ENCODE measurements at places on chromosomes 1 and 21. TPM values are rescaled to one million over a fixed set of nuclear protein-coding genes. Genes with fewer than 3 reads are reported as not detected.

GPR52 gene
- 0.76 TPM for total RNA-seq

CATSPERE gene
- total RNA-seq, result 0.06 TPM

RGS7 gene
- total RNA-seq, result not detected

HOOK1 gene
- 0.20 TPM for total RNA-seq

SLC6A17 gene
- not detected for total RNA-seq

SLAMF7 gene
- total RNA-seq, result not detected

ZDHHC18 gene
- 31.6 TPM for total RNA-seq

HSD3B2 gene
- not detected for total RNA-seq

TNFAIP8L2 gene
- not detected for total RNA-seq

CFHR1 gene
- 0.10 TPM for total RNA-seq

DNA sequence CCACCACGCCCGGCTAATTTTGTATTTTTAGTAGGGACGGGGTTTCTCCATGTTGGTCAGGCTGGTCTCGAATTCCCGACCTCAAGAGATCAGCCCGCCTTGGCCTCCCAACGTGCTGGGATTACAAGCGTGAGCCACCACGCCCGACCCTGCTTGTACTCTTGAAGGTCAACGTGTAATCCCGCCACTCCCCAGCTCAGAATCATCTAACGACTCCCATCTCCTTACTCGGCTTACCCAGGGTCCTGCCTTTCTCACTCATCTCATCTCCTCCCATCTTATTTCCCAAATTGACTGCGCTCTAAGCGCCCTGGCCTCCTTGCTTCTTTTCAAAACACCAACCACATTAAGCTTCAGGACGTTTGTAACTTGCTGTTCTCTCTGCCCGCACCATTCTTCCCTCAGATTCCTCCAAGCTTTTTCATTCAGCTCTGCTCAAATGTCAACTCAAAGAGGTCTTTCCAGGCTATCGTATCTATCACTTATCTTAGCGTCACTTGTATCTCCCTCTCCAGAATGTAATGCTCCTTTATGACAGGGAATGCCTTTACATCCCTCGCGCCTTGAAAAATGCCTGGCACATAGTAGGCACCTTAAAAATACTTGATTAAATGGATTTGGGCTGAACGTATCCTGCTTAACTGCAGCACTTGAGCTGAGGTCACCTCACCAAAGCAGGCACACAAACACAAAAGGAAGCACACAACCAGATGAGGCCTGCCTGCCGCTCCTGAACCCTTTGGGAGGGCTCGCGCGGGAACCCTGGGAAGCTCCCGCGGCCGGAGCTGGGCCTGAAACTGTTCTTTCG is 1.4 kb upstream of the USP1 start:
- no peaks in the 10 kb centered on the region for H3K27me3 ChIP-seq
- no peak for DNase-seq
- peak overlapping the region; percentile 89 for H3K4me3 ChIP-seq
- peaks cover 9% of the 10 kb centered on the region for H3K4me1 ChIP-seq
- H3K27ac ChIP-seq, result peak overlapping the region; percentile 100
- H3K36me3 ChIP-seq, result peaks cover 21% of the 10 kb centered on the region

DNA sequence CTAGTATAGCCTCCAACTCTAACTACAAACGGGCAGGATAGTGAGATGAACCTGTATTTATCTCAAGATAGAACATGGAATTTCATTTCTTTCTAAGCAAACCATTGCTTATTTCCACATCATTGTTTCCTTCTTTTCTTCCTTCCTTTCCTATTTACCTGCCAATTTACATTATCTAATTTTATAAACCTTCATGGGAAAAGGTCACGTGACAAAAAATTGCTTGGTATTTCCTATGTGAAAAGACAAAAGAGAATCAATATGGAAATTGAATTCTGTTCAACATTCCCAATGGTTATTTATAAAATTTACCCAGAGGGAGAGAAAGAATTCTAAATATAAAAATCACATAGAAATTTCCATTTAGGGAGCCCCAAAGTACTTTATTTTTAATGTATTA is 22.4 kb upstream of the RBM15 start:
- no peaks in the 10 kb centered on the region for H3K4me1 ChIP-seq
- H3K4me3 ChIP-seq, result no peak overlapping the region
- no peak for DNase-seq
- H3K27ac ChIP-seq, result no peak overlapping the region

GRCh38 chr1:196193896-196194559 is 414.2 kb downstream of the KCNT2 start:
- no peaks in the 10 kb centered on the region for H3K36me3 ChIP-seq
- H3K4me1 ChIP-seq, result no peaks in the 10 kb centered on the region
- DNase-seq, result no peak
- no peak overlapping the region for H3K27ac ChIP-seq

GRCh38 chr1:78044796-78045562 is 787 bp upstream of the GIPC2 start:
- H3K36me3 ChIP-seq, result no peaks in the 10 kb centered on the region
- H3K4me3 ChIP-seq, result no peak overlapping the region

- H3K27me3 ChIP-seq, result no peaks in the 10 kb centered on the region
- no peaks in the 10 kb centered on the region for H3K4me1 ChIP-seq
- DNase-seq, result no peak
- no peak overlapping the region for H3K4me3 ChIP-seq
- H3K36me3 ChIP-seq, result no peaks in the 10 kb centered on the region
- H3K27ac ChIP-seq, result no peak overlapping the region
These were observed 121.3 kb downstream of the SEC16B start for GRCh38 chr1:177848577-177848976.

GRCh38 chr21:15616864-15617574 is 112.8 kb upstream of the USP25 start:
- H3K4me1 ChIP-seq, result peaks cover 10% of the 10 kb centered on the region
- no peaks in the 10 kb centered on the region for H3K27me3 ChIP-seq
- DNase-seq, result peak; percentile 35
- no peak overlapping the region for H3K27ac ChIP-seq
- no peak overlapping the region for H3K4me3 ChIP-seq
- no peaks in the 10 kb centered on the region for H3K36me3 ChIP-seq

DNA sequence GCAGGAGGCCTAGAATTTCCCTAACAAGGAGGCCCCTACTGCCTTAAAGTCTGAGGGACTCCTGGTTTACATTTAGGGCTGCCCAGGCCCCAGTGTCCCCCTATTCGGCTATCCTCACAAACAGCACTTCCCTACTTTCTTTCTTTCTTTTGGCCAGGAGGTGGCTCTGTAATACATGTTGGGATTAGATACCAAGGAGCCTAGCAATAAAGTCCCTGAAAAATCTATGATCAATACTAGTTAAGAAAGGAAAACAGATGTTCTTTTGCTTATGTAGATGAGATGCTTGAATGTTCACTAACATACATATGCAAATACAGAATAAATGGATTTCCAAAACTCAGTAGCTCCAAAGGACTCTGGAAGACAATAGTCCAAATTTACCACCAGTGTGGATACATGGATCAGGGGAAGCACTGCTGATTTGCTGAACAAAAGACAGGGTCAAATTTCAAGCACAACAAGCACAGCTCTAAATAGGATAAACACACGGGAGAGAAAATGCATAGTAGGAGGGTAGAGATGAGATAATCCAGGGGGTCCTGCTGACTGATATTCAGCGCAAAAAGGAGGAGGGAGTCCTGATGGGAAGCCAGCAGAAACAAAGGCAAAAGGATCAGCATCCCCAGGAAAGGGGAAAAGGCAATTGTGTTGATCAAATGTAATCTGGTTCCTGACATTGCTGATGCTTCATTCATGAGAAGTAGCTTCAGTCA is 240.0 kb downstream of the NUF2 start:
- no peaks in the 10 kb centered on the region for H3K27me3 ChIP-seq
- peaks cover 15% of the 10 kb centered on the region for H3K4me1 ChIP-seq
- peak; percentile 34 for DNase-seq
- no peaks in the 10 kb centered on the region for H3K36me3 ChIP-seq
- H3K4me3 ChIP-seq, result no peak overlapping the region

DNA sequence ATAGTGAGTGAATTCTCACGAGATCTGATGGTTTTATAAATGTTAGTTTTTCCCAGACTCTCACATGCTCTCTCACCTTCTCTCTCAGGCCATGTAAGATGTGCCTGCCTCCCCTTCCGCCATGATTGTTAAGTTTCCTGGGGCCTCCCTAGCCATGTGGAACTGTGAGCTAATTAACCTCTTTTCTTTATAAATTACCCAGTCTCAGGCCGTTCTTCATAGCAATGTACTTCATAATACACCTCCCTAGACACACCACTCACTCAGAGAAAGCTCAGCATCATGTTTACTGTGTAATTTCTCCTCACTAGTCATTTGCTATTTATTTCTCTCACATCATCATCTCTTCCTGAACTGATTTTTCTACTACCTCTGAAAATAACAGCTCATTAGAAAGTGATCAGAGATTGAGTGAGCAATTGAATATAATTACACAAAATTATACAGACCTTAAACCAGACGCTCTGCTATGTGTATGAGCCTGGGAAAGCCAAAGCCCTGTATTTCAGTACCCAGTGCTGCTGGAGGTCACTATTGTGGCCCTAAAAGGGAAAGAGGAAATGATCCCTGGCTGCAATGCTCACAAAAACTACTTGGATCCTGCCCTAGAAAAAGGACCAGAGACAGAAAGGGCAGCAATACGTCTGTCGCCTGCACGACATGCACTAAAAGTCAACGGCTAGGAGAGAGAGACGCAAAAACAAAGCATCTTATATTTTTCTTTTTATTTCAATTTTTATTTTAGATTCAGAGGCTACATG is 284.5 kb downstream of the DSCAM start:
- no peaks in the 10 kb centered on the region for H3K27me3 ChIP-seq
- DNase-seq, result no peak
- H3K36me3 ChIP-seq, result no peaks in the 10 kb centered on the region
- no peak overlapping the region for H3K27ac ChIP-seq
- no peaks in the 10 kb centered on the region for H3K4me1 ChIP-seq

DNA sequence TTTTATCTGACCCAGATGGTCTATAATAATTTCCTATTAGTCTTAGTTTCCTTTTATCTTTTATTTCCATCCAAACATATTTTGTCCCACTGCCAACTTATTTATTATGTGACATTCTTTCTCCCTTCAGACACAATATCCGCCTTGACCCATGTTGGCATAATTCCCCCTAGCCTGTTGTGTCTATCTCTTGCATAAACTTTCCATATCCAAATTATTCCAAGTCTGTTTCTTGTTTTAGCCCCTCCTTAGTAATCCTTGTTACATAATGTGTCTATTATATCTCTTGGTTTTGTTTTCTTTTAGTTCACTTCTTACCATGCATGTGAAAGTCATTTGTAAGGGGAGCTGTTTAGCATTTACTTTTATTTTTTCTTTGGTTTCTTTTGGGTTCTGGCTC is 81.6 kb upstream of the CACHD1 start:
- no peaks in the 10 kb centered on the region for H3K36me3 ChIP-seq
- no peaks in the 10 kb centered on the region for H3K4me1 ChIP-seq
- no peak for DNase-seq
- no peak overlapping the region for H3K27ac ChIP-seq
- no peak overlapping the region for H3K4me3 ChIP-seq
- no peaks in the 10 kb centered on the region for H3K27me3 ChIP-seq

DNA sequence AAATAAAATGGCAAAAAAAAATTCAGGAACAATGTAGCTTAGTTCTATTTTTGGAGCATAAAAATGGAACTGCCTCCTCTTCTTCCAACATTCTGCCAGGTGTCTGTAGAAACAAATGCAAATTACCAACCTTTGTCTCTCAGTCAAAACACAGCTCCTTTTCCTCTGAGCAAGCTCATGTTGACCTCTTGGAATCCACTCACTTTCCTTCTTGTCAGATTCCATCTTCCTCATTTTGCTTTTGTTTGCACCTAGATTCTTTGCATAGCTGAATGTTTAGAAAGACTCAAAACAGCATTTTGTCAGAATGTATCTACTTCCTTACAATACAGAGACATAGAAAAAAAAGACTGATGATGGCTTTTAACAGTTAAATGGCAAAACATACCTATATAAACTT is 178.2 kb downstream of the ADGRL2 start:
- H3K27me3 ChIP-seq, result no peaks in the 10 kb centered on the region
- DNase-seq, result no peak
- no peak overlapping the region for H3K27ac ChIP-seq
- no peak overlapping the region for H3K4me3 ChIP-seq

DNA sequence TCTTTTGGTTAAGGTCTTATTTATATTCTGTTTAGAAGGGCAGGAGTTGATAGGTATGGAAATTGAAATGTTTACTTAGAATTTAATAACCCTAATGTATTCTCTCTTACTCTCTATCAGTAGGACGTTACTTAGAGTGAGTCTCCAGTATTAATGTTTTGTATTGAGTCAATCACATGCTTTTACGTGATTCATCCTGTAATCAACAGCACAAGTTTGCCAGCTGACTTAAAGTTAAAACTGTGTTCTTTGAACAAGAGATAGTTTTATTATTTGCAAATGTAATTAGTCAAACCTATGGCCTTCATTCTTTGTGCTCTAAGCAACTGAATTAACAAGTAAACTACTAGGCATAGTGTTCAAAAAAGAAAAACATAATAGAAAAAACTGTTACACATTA is 57.3 kb downstream of the PKN2 start:
- no peak for DNase-seq
- H3K27ac ChIP-seq, result no peak overlapping the region
- H3K36me3 ChIP-seq, result peaks cover 26% of the 10 kb centered on the region
- no peaks in the 10 kb centered on the region for H3K4me1 ChIP-seq

DNA sequence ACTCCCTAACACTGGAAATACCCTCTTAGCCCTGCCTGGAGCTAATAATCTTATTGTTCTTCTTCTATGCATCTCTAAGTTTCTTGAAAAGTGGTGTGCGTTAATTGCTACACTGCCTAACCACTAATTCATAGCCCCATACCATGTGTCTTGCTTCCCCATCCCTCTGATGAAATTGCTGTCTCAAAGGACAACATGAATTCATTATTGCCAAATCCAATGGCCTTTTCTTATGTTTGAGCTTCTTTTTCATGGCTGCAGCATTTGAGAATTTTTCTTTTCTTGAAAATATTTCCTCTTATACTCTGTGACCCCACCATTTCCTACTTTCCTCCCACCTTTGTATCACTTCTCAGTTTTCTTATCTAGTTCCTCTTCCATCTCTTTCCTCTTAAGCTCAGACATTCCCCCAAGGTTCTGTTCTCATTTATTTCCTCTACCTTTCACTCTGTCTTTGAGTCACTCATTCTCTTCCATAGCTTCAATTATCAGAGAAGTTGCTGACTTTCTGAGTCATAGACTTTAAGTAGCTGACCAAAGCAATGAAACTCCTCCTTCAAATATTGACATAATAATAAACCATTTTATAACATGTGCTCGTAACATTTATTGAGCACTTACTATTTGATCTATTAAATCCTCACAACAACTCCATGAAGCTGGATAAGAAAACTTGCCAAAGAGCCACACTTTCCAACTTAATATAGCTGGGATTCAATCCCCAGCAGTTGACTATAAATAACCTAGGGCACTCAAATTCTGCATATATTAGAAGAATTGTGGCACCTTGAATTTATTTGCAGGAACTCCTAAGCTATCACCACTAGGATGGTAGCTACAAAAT is 35.5 kb upstream of the ATP6V1G3 start:
- H3K4me3 ChIP-seq, result no peak overlapping the region
- no peaks in the 10 kb centered on the region for H3K36me3 ChIP-seq
- H3K27me3 ChIP-seq, result no peaks in the 10 kb centered on the region
- DNase-seq, result no peak

- no peaks in the 10 kb centered on the region for H3K27me3 ChIP-seq
- DNase-seq, result no peak
- peaks cover 13% of the 10 kb centered on the region for H3K4me1 ChIP-seq
- H3K4me3 ChIP-seq, result no peak overlapping the region
These were observed 6.2 kb upstream of the DDR2 start for GRCh38 chr1:162626094-162626493.

- no peaks in the 10 kb centered on the region for H3K4me1 ChIP-seq
- no peaks in the 10 kb centered on the region for H3K27me3 ChIP-seq
- no peaks in the 10 kb centered on the region for H3K36me3 ChIP-seq
- H3K27ac ChIP-seq, result no peak overlapping the region
- no peak overlapping the region for H3K4me3 ChIP-seq
These were observed 7.6 kb upstream of the GBP4 start for GRCh38 chr1:89206373-89206772.
